NCI-H510A treated with DMSO at 0.1 percent for 48 hours (cell line): ENCODE measurements at places on chromosomes 13 and 19.

- DNase-seq, result no peak
Observed at GRCh38 chr13:77701305-77701704, 3.8 kb downstream of the SLAIN1 start.

DNA sequence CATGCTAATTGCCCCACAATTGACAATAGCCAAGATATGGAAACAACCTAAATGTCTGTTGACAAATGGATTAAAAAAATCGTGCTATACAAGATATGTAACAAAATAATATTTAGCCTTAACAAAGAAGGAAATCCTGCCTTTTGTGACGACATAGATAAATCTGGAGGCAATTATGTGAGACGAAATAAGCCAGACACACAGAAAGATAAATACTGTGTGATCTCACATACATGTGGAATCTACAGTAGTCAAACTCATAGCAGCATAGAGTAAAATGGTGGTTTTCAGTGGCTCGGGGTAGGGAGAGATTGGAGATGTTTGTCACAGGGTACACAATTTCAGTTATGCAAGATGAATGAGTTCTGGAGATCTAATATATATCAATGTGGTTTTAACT lies 895.8 kb downstream of the SLITRK6 start:
- no peak for DNase-seq

DNA sequence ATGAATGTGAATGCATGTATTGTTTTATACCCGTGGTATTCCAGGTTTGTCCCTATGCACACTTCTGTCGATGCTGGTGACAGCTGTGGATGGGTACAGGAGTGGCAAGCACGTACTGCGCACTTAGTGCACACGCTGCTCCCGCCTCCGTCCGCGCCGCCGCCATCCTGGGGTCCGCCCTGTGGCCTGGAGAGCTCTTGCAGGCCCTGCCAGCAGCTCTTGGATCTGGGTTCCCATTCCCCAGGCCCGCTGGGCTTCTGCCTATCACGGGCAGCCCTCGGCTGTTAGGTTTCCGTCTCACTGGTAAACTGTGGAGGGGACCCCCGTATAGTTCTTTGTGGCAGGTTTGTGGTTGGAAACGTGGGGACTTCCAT lies 4.0 kb downstream of the GNA11 start:
- no peak for DNase-seq

GRCh38 chr13:101567841-101568240 lies 115.4 kb downstream of the ITGBL1 start:
- DNase-seq, result no peak

GRCh38 chr13:72170571-72170970 lies 303.6 kb upstream of the DACH1 start:
- DNase-seq, result no peak

DNA sequence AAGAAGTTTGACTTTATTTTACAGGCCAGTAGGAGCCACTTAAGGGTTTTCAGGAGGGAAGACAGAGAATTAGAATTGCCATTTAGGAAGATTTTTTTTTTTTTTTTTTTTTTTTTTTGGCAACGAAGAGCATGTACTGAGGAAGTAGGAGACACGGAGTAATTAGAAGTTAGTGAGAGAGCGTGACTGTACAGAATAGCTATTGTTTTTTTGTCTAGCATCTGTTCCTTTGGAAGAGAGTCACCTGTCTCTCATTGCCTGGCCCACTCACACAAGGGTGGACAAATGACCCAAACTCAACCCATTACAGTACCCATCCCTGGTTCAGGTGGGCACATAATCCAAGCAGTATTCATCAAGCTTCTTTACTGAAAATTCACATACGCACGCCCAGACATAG lies 166.7 kb downstream of the LACC1 start:
- no peak for DNase-seq

DNA sequence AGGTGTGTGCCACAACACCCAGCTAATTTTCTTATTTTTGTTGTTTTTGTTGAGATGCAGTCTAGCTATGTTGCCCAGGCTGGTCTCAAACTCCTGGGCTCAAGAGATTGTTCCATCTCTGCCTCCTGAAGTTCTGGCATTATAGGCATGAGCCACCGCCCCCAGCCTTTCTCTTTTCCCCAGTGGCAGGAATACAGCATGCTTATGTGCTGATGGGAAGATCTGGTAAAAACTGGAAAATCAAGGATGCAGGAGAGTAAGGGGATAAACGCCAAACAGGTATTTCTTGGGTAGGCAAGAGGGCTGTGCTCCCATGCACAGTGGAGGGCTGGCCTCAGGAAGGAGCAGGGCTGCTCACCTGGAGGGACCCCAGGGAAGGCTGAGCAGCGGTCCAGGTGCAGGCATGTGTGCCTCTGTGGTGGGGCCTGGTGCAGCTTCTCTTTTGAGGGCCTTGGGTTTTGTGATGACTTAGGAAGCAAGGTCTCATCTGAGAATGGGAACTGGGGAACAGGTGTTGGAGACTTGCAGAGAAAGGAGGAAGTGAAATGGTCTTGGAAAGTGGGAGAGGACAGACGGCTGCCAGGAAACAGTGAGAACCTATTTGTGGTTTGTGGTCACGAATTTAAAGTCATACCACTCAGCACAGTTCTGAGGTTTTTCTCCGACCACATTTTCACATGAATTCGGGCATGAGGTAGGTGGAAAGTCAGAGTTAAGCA lies 106.5 kb downstream of the TEX26 start:
- DNase-seq, result no peak

DNA sequence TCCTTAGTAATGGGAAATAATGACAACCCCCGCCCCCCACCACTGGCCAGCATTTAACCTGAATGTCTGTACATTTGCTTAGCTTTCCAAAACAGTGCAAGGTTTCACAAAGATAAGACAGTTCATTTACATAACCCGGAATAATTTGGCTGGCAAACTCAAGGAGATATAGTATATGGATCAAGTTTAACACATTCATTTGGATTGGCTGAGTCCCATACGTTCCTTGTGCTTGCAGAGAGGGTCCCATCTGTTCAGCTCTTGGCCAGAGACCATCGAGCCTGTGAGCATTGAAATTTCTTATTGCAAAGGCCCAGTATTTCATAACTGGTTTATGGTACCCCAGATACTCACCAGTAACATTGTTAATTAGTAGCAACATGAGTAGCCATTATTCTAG lies 116.5 kb downstream of the GPC6 start:
- DNase-seq, result no peak

- DNase-seq, result no peak
Observed at GRCh38 chr19:55311397-55311796, 13.7 kb downstream of the TMEM150B start.

DNA sequence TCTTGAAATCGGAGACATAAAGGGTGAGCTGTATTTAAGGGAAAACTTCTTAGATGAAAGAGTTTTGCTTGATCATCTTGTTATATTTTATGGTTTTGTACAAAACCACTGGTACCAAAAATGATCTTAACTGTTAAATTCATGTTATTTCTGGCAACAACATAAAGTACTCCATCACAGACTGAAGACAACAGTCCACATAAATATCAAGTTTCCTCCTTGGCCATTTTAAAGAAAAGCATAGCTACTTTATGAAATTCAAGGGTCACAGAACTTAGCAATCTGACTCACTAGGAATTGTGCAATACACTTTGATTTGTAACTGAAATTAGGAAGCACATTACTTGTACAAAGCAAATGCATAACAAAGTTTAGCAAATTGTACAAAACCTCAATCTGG lies 66.3 kb downstream of the TBC1D4 start:
- DNase-seq, result no peak

DNA sequence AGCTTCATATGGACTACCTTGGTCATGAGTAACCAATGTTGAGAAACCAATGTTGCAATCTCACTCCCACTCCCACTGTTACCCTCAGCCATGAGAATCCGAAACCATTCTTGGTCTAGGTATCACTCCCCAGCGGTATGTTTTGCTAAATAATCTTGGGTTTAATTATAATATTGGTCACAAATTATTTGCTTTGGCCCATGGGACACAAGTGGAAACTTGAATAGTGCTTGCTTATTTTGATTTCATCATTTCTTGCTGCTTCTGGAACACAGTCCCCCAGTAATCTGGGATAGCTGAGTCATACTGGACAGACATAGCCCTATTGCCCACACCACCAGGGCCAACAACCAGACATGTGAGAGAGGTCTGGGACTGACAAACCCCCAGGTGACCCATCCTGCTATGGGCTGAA lies 171.6 kb upstream of the IPO5 start:
- no peak for DNase-seq

DNA sequence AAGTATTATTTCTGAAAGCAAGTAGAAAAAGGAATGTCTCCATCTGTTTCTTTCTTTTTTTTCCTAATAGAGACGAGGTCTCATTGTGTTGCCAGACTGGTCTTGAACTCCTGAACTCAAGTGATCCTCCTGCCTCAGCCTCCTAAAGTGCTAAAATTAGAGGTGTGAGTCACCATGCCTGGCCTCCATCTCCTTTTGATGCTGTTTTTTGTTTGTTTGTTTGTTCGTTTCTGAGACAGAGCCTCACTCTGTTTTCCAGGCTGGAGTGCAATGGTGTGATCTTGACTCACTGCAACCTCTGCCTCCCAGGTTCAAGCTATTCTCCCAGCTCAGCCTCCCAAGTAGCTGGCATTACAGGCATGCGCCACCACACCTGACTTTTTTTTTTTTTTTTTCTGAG lies 14.5 kb upstream of the ABCC4 start:
- no peak for DNase-seq

DNA sequence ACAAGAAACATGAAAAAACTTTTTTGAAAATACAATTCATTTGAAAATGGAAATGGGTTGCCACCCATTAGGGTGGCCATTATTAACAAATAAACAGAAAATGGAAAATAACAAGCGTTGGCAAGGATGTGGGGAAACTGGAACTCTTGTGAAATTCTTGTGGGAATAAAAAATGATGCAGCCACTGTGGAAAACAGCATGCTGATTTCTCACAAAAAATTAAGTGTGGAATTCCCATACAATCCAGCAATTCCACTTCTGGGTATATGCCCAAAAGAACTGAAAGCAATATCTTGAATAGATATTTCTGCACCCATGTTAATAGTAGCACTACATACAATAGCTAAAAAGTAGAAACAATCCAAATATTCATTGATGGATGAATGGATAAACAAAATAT lies 165.2 kb downstream of the DCLK1 start:
- no peak for DNase-seq

GRCh38 chr13:76822698-76823267 lies 63.4 kb downstream of the KCTD12 start:
- no peak for DNase-seq

DNA sequence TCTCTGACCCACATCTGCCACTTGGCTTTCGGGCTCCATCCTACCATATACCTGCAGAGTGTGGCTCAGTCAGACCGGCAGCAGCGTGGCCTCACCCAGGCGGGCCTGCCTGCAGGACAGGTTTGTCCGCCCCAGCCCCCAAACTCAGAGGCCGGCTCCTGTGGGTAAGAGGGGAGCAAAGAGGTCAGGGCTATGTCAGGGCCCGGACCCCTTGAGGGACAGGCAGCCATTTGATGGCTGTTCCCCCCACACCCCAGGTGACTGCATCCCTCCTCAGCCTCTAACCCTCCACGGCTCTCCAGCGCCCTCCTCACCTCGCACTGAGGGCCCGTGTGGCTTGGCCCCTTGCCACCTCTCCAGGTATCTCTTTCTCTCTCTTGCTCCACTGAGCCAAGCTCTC lies 12.3 kb upstream of the ZBTB32 start:
- no peak for DNase-seq

- no peak for DNase-seq
Observed at GRCh38 chr19:31613683-31614219, 264.5 kb upstream of the TSHZ3 start.

GRCh38 chr13:113080901-113081521 lies 24.6 kb upstream of the F7 start:
- no peak for DNase-seq
